Sigmoid colon (tissue), 7 donors: ENCODE measurements at places on chromosomes 2 and 18. TPM values are rescaled to one million over a fixed set of nuclear protein-coding genes. Genes with fewer than 3 reads are reported as not detected.

The C1QL2 gene
- not detected for total RNA-seq

The TTN gene
- 20.2 TPM for total RNA-seq

The PLEK gene
- 15.2 TPM for total RNA-seq

DNA sequence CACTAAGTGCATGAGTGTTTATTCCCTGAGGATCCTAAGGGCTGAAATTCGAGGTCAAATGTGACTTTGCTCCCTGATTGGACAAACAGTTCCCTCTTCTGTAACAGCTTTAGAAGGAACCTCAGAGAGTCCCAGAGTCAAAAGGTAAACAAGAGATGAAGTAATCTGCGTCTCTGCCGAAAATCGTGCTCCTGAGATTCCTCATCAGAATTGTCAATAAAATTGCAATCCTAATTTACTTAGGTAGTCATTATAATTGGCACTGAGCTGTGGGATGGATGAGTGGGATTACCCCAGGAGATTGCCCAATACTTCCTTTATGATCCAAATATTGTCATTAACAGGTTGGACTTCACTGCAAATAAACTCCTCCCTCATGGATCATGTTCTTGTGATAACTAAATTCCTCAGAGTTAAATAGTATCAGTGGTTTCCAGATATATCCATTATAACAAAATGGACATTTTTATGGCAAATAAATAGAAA is 907 bp upstream of the SUCLG1 start:
- no peaks in the 10 kb centered on the region for H3K4me1 ChIP-seq
- H3K27ac ChIP-seq, result peak overlapping the region; percentile 89
- H3K36me3 ChIP-seq, result no peaks in the 10 kb centered on the region
- DNase-seq, result no peak

GRCh38 chr2:210475706-210476105 is 853 bp downstream of the LANCL1 start:
- no peaks in the 10 kb centered on the region for H3K27me3 ChIP-seq
- peaks cover 9% of the 10 kb centered on the region for H3K36me3 ChIP-seq
- peaks cover 9% of the 10 kb centered on the region for H3K4me1 ChIP-seq
- peak overlapping the region; percentile 76 for H3K27ac ChIP-seq
- peak overlapping the region; percentile 85 for H3K4me3 ChIP-seq

- no peaks in the 10 kb centered on the region for H3K36me3 ChIP-seq
- H3K27ac ChIP-seq, result no peak overlapping the region
- no peaks in the 10 kb centered on the region for H3K4me1 ChIP-seq
- no peak overlapping the region for H3K4me3 ChIP-seq
- no peaks in the 10 kb centered on the region for H3K27me3 ChIP-seq
Observed at GRCh38 chr2:84856787-84857186, 24.1 kb downstream of the TRABD2A start.

- H3K27ac ChIP-seq, result no peak overlapping the region
- no peaks in the 10 kb centered on the region for H3K36me3 ChIP-seq
- peaks cover 14% of the 10 kb centered on the region for H3K4me1 ChIP-seq
- H3K4me3 ChIP-seq, result no peak overlapping the region
- DNase-seq, result no peak
Observed at GRCh38 chr2:120774557-120775160, 39.0 kb downstream of the GLI2 start.

- no peak for DNase-seq
- no peak overlapping the region for H3K27ac ChIP-seq
- H3K4me1 ChIP-seq, result no peaks in the 10 kb centered on the region
- H3K36me3 ChIP-seq, result no peaks in the 10 kb centered on the region
- no peaks in the 10 kb centered on the region for H3K27me3 ChIP-seq
Observed at GRCh38 chr2:197620133-197620532, 55.3 kb downstream of the RFTN2 start.

- no peaks in the 10 kb centered on the region for H3K27me3 ChIP-seq
- no peak overlapping the region for H3K27ac ChIP-seq
- H3K4me3 ChIP-seq, result no peak overlapping the region
- no peak for DNase-seq
Observed at GRCh38 chr2:2840681-2841300, 509.7 kb upstream of the MYT1L start.

GRCh38 chr2:36322108-36322507 is 33.5 kb upstream of the CRIM1 start:
- H3K36me3 ChIP-seq, result no peaks in the 10 kb centered on the region
- H3K27ac ChIP-seq, result no peak overlapping the region
- no peak for DNase-seq
- no peaks in the 10 kb centered on the region for H3K4me1 ChIP-seq
- no peaks in the 10 kb centered on the region for H3K27me3 ChIP-seq
